Smooth muscle cell of bladder (primary cell): ENCODE measurements at places on chromosomes 16 and 17. TPM values are rescaled to one million over a fixed set of nuclear protein-coding genes. Genes with fewer than 3 reads are reported as not detected.

The BICDL2 gene
- under 0.01 and 0.37 TPM in 2 replicates for total RNA-seq

The SEPTIN12 gene
- total RNA-seq, result not detected in 2 replicates

The RND2 gene
- total RNA-seq, result 0.92 and 1.00 TPM in 2 replicates

The VPS4A gene
- 28.7 and 33.5 TPM in 2 replicates for total RNA-seq

The SEZ6 gene
- total RNA-seq, result not detected in 2 replicates

The AOC2 gene
- total RNA-seq, result 0.28 and 0.37 TPM in 2 replicates

The CDRT4 gene
- total RNA-seq, result 1.8 and 2.1 TPM in 2 replicates

The VMP1 gene
- total RNA-seq, result 163 and 175 TPM in 2 replicates

The BFAR gene
- 57.2 and 58.2 TPM in 2 replicates for total RNA-seq

The SOCS1 gene
- total RNA-seq, result 2.4 and 3.1 TPM in 2 replicates

The UNC119 gene
- 24.7 and 33.0 TPM in 2 replicates for total RNA-seq

The XAF1 gene
- total RNA-seq, result 20.3 and 40.0 TPM in 2 replicates

The EVI2B gene
- 0.09 TPM in 1 of 2 replicates, not detected in the other for total RNA-seq

The PHF23 gene
- 38.3 and 47.5 TPM in 2 replicates for total RNA-seq

The ZG16B gene
- 0.18 and 1.3 TPM in 2 replicates for total RNA-seq

The HASPIN gene
- total RNA-seq, result 0.71 and 0.83 TPM in 2 replicates

The KCNG4 gene
- total RNA-seq, result not detected in 2 replicates

The HOXB7 gene
- total RNA-seq, result not detected in 2 replicates

The DUSP3 gene
- 38.4 and 59.7 TPM in 2 replicates for total RNA-seq

The AOC3 gene
- 1.6 and 1.8 TPM in 2 replicates for total RNA-seq

The ZNF598 gene
- 11.4 and 11.8 TPM in 2 replicates for total RNA-seq

The USP22 gene
- 189 and 245 TPM in 2 replicates for total RNA-seq

The CCL7 gene
- 1.0 and 3.4 TPM in 2 replicates for total RNA-seq

The GNG13 gene
- not detected in 2 replicates for total RNA-seq

The MFSD6L gene
- total RNA-seq, result not detected in 2 replicates

The SIAH1 gene
- total RNA-seq, result 33.5 and 33.6 TPM in 2 replicates

The ARRB2 gene
- 2.1 and 3.2 TPM in 2 replicates for total RNA-seq

The SCIMP gene
- total RNA-seq, result not detected in 2 replicates

The CDK3 gene
- 0.71 and 0.92 TPM in 2 replicates for total RNA-seq
